ENCODE measurements at places on chromosomes 1 and 21.

GRCh38 chr1:182087304-182087703 lies 25.8 kb upstream of the ZNF648 start:
- no peak for DNase-seq

DNA sequence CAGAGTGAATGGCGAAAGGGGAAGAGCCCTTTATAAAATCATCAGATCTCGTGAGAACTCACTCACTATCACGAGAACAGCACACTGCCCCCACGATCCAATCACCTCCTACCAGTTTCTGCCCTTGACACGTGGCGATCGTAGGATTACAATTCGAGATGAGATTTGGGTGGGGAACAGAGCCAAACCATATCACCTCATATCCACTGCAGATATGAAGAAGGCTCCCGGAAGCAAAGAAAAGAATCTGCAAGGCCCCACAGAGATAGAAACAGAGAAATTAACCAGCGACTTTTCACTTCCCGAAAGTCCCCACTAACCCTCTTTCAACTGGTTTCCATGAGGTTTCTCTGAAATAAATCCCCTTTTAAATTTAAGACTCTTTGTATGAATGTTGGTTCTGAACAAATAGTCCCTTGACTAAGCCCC lies 86.2 kb upstream of the IRF2BP2 start:
- no peak for DNase-seq

- no peak for DNase-seq
Observed at GRCh38 chr1:96524100-96524499, 197.5 kb upstream of the PTBP2 start.

DNA sequence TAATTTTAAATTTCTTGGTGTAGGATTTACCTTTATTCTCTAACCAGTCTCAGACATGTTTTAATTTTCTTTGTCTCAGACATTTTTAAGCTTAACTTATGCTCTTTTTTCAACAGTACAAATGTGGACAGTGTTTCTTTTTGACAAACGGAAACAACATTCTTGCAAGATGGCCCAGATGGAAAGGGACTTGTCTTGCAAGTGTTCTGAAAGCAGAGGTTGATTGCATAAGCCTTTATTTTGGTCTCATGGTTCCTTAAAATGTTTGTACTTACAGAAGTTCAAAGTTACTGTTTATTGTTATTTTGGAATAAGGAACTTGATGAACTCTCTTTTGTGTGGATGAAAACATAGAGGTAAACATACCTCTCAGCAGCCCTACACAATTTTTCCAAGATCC lies 22.9 kb downstream of the SMAP2 start:
- no peak for DNase-seq

GRCh38 chr1:60299581-60299980 lies 226.0 kb upstream of the C1orf87 start:
- DNase-seq, result no peak

DNA sequence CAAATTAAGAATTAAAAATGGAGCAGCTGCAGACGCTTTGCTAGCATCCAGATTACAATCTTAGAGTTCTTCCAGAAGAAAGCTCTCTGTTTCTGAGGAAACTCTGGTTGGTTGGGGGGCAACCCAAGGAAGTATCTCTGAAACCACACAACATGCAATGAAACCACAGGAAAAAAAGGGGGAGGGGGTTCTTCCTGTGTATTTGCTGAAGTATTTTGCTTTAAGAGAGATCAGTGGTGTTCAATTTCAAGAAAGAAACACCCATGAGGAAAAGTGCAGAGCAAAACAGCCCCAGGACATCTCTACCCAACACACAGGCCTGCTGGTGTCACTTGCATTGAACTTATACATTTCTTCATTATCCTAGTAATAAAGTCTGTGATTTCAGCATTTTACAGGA lies 19.7 kb upstream of the TIAM1 start:
- no peak for DNase-seq

- no peak for DNase-seq
Observed at GRCh38 chr1:93965888-93966287, 56.7 kb upstream of the GCLM start.

GRCh38 chr1:2533365-2533764 lies 3.3 kb upstream of the HES5 start:
- no peak for DNase-seq

GRCh38 chr1:63810936-63811469 lies 37.2 kb downstream of the ROR1 start:
- no peak for DNase-seq

DNA sequence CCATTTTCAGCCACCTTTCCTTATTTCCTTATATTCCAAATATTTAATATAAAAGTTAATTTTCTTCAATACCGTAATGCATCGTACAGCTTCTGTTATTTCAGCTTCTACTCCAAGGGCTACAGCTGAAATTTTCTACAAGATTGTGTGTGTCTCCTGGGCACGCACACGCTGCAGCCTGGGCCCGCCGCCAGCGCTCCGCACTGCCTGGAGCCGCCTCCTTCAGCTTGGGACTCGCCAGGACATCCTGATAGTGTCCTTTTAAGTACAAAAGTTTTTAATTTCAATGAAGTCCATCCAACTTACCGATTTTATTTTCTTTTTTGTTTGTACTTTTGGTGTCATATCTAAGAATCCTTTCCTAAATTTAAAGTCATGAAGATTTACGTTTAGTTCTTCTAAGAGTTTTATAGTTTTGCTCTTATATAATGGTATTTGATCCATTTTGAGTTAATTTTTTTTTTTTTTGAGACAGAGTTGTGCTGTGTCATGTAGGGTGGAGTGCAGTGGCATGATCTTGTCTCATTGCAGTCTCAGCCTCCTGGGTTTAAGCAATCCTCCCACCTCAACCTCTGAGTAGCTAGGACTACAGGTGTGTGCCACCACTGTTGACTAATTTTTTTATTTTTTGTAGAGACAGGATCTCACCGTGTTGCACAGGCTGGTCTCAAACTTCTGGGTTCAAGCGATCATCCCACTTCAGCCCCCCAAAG lies 82.8 kb downstream of the AXDND1 start:
- DNase-seq, result no peak

- DNase-seq, result no peak
Observed at GRCh38 chr1:235027076-235027861, 101.4 kb downstream of the TOMM20 start.

GRCh38 chr21:42830456-42831455 lies 48.6 kb downstream of the WDR4 start:
- no peak for DNase-seq

GRCh38 chr1:25620701-25621350 lies 4.2 kb downstream of the MAN1C1 start:
- DNase-seq, result no peak

DNA sequence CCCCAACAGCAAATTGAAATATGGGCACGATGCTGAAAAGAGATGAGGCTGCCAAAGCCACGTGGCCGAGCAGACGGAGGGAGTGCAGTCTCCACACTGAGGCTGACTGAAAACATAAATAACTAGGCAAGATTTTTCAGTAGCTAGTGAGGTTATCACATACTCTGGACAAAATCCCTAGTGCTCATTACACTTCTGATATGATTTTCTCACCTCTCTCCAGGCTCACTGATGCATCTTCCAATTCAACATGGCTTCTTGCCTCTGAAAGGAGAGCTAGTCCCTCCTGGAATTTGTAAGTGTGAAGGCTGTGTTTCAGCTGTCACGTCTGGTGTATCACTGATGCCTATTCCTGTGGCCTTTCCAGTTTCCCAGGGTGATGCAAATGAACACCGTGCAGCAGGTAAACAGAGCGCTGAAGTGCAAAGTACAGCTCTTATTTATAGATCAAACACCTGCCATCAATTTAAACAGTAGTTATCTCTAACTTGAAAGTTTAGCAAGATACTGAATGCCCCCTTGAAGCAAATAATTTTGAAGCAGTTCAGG lies 656.1 kb downstream of the KIF26B start:
- no peak for DNase-seq

DNA sequence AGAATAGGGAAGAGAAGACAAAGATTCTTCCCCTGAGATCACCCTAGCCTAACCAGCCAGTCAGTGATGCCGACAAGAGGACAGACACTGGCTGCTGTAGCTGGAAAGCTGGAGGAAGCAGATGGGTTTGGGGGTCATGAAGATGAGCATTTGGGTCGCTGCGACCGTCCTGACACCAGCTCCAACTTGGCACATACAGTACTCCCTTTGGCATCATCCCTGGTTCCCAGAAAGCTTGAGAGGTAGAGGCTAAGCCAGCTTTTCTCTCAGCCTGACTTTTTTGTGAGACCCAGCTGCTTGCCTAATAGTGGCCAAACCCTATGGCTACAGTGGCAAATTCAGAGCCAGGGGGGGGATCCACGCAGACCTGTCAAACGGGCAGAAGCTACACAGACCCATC lies 43.0 kb upstream of the IKBKE start:
- no peak for DNase-seq

DNA sequence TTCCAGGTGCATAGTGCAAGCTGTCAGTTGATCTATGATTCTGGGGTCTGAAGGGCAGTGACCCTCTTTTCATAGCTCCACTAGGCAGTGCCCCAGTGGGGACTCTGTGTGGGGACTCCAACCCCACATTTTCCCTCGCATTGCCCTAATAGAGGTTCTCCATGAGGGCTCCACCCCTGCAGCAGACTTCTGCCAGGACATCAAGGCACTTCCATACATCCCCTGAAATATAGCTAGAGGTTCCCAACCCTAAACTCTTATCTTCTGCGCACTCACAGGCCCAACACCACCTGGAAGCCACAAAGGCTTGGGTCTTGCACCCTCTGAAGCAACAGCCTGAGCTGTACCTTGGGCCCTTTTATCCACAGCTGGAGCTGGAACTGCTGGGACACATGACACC lies 65.7 kb upstream of the PKN2 start:
- no peak for DNase-seq

- DNase-seq, result no peak
Observed at GRCh38 chr1:60895701-60896100, 186.7 kb upstream of the NFIA start.

- no peak for DNase-seq
Observed at GRCh38 chr1:66300972-66301451, 232.9 kb upstream of the SGIP1 start.

- no peak for DNase-seq
Observed at GRCh38 chr1:154591206-154591605, 16.8 kb downstream of the ADAR start.

DNA sequence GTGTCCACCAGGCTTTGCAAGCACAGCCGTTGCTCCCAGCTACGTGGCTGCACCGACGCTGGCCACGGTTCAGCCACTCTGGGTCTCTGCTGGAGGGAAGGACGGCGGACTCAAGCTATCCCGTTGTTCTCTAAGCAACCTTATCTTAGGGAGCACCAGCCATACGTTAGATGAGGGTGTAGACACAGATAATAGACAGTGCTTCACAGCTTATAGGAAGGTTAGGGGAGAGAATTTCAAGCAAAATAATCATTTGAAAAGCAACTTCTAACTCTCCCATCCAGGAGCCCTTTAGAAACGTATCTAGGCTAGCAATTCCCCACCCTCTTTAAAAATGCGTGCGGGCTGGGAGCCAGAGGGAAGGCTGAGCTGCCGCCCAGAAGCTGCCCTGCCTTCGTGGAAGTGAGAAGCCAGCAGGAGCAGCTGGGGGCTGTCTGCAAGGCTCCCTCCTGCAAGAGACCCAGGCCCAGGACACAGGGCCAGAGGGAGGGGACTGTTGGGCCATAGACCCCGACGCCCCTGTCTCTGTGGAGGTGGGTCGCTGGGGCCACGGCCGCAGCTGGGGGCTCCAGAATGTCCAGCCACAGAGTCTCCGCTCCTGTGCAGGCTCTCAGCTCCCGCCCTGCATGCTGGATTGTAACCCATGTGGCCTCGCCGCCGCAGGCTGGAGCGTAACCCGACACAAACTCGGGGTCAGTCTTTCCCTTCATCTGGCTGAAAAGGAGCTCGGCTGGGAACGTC lies 31.2 kb upstream of the COL6A2 start:
- DNase-seq, result no peak
